ENCODE measurements at places on chromosomes 12 and 14.

- DNase-seq = peak; percentile 26
Observed at GRCh38 chr12:123075646-123076171, 75.2 kb downstream of the PITPNM2 start.

GRCh38 chr14:55851961-55852360 is 266.2 kb upstream of the PELI2 start:
- DNase-seq = no peak

DNA sequence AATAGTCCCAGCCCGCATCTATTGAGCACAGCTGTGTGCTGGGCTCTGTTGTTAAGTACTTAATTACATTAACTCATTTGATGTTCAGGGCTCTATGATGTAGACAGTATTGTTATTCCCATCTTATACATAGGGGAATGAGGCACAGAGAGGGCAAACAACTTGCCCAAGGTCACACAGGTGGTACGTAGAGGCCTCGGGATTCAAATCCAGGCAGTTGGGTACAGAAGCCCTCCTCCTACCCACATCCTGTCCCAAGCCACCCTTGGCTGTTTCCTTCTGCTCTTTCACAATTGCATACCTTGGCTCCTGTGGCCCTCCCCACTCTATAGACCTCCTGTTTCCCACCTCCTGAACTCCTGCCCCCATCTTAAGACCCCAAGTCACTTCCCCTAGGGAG is 10.0 kb upstream of the GPR68 start:
- DNase-seq = no peak

- no peak for DNase-seq
Observed at GRCh38 chr12:109782326-109782703, 50.9 kb downstream of the TRPV4 start.

DNA sequence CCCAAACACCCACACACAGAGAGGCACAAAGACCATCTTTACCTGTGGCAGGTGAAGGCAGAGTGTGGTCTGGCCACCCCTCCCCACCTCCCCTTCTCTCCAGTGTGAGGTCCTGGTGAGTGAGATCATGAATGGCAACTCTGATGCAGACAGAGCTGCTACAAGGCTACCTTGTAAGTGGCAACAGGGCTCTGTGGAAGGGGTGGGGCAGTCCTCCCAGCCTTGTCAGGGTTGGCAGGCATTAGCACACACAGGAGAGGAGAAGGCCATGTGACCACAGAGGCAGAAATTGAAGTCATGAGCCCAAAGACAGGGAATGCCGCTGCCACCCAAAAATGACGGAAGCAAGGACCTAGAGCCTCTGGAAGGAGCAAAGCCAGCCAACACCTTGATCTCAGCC is 30.7 kb downstream of the VWF start:
- DNase-seq = no peak

DNA sequence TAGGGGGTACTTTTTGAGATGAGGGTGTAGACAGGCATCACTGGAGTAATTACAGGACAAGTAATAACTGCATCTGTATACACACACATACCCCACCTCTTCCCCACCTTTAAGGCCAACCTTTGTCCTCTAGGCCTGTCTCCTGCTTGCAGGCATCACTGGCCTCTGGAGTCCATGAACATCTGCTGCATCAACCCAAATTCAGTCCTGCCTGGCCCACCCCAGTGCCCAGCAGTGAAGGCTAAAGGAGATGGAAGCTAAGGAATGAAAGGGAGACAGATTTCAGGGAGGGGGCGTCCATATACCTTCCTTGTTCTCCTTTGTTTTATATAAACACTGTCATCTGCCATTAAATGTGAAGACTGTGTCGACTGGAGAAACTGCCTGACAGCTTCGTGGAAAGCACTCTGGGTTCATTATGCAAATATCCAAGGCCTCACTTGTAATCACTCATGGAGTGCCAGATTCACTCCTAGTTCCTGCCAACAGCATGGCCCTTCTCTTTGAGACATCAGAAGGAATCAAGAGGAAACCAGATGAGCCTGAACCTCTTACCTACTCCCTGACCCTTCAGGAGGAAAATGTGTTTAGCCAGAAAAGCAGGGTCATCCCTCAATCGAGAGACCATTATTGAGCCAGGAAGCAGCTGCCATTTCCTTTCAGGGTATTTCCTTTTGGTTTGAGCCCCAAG is 64.4 kb downstream of the SERPINA3 start:
- DNase-seq = no peak

- DNase-seq = no peak
Observed at GRCh38 chr12:116397148-116397547, 119.7 kb upstream of the MED13L start.

GRCh38 chr12:67085699-67086098 is 183.5 kb upstream of the CAND1 start:
- DNase-seq = no peak

- no peak for DNase-seq
Observed at GRCh38 chr14:99188731-99189191, 83.2 kb downstream of the BCL11B start.

DNA sequence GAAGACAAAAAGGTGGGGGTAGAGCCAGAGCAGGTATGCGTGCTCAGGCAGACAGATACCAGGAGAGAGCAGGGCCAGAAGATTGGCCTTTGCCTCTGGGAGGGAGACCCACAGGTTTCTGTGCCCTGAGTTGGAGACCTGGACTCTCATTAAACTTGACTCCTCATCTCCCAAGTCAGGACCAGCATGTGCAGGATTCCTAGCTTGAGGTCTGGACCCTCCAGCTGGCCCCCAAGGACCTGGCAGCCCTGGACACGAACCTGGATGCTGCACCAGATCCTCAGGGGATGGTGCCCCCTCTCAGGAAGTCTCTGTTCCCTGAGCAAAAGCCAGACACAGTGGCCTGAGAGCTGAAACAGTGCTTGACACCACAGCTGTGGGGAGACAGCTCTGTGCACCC is 10.5 kb upstream of the KRT73 start:
- DNase-seq = no peak

DNA sequence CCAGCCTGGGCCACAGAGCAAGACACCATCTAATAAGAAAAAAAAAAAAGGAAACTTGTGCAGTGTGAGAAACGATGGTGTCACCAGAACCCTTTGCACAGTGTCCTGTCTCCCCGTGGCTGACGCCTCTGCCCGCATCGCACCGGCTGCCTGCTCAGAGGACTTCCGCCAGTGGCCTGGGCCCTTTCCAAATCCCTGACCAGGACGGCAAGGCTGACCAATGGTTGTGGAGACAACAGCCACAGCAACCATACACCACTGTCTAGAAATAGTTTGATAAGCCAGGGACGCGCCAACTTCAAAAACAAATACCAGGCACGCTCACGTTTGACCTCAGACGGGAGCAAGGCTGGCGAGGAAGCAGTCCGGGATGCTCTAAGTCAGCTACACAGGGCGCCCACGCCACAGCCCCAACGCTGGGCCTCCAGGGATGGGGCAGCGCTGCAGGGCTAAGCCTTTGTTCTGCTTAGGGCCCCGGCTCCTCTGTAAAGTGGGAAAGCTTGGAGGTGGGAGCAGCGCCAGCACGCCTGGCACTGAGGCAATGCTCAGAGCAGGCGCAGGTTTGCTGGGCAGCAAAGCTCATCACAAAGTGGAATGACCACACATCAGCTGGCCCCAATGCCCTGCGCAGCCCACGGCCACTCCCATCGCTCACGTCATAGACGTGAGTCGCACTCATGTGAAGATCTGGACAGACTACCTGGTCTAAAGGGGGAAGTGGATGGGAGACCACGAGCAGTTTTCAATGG is 12.5 kb downstream of the PGAM5 start:
- no peak for DNase-seq

GRCh38 chr12:49580572-49581535 is 12.9 kb upstream of the MCRS1 start:
- DNase-seq = peak; percentile 100

DNA sequence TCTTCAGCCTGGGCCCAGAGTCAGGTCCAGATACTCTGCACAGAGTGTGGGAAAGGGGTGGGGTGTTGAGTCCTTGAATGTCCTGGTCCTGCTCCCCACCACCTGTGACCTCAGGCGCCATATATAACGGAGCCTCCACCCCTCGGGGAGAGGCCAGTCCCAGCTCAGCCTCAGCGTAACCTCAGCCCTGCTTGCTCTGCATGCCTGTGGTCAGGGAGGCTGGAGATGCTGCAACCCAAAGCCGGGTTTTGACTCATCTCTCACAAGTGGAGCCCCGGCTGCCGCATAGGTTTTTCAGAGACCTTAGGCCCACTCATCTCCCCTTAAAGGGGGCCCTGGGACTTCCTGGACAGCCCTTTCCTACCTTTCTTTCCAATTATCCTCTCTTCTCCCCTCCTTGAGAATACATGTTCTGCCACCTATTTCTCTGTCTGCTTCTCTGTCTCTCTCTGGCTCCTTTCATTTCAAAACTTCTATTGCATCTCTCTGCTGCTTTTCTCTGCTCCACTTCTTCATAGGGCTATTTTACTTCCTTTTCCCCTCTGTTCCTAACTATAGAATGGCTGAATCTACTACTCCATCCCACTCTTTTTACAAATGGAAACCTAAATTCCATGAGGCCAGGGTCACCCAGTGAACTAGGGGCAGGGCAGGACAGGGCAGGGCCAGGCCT is 1.2 kb downstream of the ITGB7 start:
- peak; percentile 64 for DNase-seq

GRCh38 chr14:58332561-58332960 is 34.2 kb downstream of the ARID4A start:
- DNase-seq = no peak

DNA sequence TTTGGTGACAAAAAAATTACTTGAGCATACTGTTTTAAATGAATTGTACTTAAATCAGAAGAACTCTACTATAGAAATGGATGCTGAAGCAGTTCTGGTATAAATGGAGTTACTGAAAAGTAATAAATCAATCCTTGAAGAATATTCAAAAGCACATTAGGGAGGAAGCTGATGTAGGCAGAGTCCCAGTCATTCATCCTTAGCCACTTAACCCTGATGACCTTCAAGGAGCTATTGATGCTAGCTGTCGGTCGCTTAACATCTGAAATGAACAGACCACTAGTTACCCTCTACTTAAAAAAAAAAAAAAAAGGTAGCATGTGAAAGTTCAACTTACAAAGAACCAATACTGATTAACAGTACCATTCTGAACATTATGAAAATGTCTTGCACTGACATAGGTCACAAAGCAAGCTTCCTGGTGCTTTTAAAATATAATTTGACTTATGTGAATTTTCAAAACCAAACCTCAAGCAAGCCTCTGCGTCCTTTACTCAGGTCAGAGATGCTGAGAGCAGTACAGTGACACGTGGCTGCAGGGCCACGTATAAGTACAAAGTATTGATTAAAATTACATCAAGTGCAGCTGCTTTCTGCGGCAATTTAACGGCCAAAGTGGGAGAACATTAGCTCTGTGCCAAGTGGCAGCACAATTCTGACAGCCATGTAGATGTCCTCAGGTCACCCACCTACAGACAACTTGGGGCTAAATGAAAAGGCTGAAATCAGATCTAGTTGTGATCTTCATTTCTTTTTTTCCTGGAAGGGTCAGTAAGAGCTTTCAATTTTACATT is 18.1 kb downstream of the PPM1H start:
- no peak for DNase-seq

- no peak for DNase-seq
Observed at GRCh38 chr12:77062396-77062795, 3.0 kb downstream of the E2F7 start.

DNA sequence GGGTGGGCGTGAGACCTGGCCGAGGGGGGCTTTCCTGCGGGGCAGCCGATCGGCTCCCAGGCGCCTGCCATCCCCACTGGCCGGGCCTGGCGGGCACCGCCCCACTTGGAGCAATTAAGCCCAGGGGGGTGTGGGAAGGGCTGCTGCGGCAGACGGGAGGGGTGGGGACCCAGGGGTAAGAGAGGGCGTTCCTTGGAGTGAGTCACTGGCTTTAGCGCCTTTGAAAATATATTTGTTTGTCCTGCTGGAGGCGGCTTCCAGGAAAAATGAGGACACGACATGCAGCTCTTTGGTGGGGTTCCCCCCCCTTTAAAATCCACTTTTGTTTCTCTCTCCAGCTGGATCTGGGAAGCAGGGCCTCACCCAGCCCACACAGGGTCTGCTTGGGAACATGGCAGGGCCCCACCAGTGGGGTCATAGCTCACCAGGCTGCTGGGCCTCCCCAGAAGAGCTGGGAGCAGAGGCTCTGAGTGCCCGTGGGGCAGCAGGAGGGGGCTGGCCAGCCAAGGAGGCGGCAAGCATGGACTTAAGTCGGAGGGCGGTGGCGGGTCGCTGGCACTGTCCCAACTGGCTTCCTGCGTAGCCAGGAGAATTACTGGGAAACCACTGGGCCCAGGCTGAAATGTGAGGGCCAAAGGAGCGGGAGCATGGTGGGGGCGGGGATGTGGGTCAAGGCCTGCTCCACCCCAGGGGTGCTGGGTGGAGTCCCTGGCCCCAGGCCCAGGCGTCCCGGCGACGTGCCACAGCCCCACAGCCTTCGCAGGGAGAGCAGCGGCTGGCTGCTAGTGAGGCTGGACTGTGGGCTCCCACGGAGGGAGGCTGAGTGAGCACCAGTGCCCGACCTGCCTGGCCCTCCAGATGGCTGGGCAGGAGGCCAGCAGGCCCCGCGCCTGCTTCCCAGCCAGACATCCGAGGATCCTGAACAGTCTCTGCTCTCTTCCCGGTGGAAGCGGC is 128.0 kb downstream of the RFLNA start:
- peak; percentile 88 for DNase-seq

GRCh38 chr14:28823245-28823644 is 56.7 kb downstream of the FOXG1 start:
- no peak for DNase-seq

- DNase-seq = no peak
Observed at GRCh38 chr12:108090932-108091678, 38.0 kb upstream of the WSCD2 start.

DNA sequence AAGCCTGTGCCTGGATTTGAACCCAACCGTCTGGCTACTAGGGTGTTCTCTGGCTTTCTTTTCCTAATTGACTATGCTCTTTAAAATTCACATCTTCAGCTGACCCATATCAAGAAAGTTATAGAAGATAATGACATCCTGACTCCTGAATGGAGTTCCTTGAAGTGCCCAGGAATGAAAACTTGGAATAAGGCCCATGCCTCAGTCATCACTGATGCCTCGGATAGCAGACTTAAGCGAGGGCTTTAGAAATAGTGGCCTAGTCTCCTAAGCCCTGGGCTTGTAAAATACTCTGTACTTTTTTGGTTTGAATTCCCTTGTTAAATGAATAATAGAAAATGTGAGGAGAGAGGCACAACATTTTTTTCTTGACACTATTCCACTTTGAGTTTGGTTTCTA is 39.0 kb downstream of the CHST11 start:
- DNase-seq = no peak

- no peak for DNase-seq
Observed at GRCh38 chr12:101229841-101230241, 19.8 kb upstream of the SLC5A8 start.

- no peak for DNase-seq
Observed at GRCh38 chr14:56219666-56220413, 101.6 kb downstream of the PELI2 start.

DNA sequence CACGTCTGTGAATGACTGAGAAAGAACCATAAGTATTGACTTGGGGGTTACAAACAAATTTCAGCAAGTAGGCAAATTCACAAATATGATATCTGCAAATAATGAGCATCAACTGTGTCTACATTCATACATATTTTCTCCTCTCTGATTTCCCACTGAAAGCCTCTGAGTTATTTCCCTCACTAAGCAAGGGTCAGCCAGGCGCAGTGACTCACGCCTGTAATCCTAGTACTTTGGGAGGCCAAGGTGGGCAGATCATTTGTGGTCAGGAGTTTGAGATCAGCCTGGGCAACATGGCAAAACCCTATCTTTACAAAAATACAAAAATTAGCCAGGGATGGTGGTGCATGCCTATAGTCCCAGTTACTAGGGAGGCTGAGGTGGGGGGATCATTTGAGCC is 80.8 kb downstream of the SLC25A21 start:
- DNase-seq = no peak

Data from T1000 (cell line).